Natural killer cell (primary cell): ENCODE measurements at places on chromosomes 3 and 15. TPM values are rescaled to one million over a fixed set of nuclear protein-coding genes. Genes with fewer than 3 reads are reported as not detected.
A peak's percentile ranks its signal among the peaks of the same experiment; 100 is the strongest.

DNA sequence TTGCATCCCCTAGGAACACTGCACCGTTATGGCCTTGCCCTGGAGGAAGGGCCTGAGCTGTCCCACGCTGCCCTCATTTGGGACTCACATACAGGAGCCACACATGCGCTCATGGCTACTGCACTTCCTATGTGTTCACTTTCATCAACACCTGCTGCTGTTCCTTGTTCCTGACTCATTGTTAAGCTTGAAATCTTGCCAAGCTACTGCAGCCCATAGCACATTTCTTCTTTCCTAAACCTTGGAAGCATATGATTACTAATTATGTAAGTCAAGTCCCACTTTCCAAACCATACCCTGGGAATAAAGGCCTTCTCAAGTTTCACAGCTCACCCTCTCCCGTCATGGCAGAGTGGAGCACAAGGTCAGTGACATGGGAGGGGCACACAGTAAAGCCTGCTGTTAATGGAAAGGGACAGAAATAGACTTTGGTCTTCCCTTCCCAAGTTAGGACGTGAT, 307.9 kb downstream of the CLSTN2 start:
- DNase-seq: no peak

GRCh38 chr3:156630081-156630772, 44.2 kb upstream of the TIPARP start:
- no peak for DNase-seq

- DNase-seq: peak; percentile 16
These were observed 75.7 kb downstream of the GAP43 start for GRCh38 chr3:115698851-115699591.

DNA sequence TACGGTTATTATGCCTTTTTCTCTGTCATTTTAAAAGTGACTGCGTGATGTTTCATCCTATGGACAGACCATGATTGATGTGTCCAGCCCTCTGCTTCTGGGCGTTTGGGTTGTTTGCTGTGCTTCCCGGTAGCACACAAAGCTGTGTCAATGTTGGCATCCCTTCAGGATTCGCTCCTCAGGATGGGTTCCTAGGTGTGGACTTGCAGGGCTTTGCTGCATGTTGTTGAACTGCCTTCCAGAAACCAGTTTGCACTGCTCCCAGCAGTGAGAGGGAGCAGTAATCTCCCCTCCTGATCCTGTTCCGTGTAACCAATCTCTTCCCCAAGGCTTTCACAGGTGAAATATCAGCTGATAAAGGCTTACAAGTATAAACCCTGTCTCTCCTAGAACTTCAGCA, 787 bp downstream of the TRPM1 start:
- no peak for DNase-seq

IL12A gene
- total RNA-seq: 3.3 TPM

DNA sequence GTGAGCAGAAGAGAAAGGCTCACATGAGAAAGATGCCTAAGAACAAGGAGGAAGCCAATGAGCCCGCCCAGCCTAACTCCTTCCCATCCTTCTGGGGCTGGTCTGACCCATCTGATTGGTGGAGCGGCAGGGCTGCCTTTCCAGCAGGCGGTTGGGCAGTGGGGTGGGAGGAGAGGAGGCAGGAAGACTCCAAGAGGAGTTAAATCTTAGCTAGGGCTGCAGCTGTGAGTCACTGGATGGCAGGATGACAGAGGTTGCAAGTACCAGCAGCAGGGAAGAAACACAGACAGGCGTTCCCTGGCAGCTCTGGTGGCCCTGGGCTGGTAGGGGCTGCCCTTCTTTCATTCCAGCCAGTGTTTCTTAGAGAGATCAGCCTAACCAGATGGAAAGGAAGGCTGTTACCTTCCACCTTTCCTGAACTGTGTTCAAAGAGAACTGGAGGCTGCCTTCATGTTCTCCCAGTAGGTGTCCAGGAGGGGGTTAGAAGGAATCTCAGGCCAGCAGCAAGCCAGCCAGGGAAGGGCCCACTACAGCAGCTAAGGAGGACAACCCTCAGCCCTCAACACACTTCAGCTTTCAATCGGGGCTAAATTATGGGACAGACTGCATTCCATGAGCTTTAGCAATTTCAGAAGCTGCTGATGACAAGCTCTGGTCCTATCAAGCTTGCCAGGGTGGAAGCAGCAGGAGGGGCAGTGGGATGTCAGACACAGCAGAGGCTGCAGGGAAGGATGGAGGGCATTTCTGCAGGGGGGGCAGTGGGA, 50.3 kb downstream of the CHSY1 start:
- DNase-seq: no peak

OR5H1 gene
- total RNA-seq: not detected

- DNase-seq: no peak
These were observed 16.6 kb downstream of the ANKRD28 start for GRCh38 chr3:15781131-15781530.

SRP14 gene
- 127 TPM for total RNA-seq

GRCh38 chr3:134453631-134454030, 32.2 kb downstream of the ANAPC13 start:
- DNase-seq: no peak

SETMAR gene
- total RNA-seq: 4.8 TPM

DNA sequence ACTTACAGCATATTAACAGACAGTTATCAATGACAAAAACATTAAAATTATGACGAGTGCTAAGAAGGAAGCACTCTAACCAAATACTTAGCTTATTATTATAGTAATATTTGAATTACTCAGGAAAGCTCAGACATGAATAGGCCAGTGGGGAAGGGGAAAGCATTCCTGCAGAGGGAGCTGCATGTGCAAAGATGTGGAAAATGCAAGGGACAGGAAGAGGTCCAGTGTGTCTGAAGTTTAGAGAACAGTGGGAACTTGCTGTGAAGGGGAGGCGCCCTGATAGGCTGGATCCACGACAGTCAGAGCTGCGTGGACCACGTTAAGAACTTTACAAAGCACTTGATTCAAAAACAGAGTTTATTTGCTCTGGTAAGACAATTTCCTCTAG, 1.2 kb upstream of the SPICE1 start:
- DNase-seq: peak; percentile 26

PIF1 gene
- total RNA-seq: 9.7 TPM

RASGRP1 gene
- 122 TPM for total RNA-seq

DNA sequence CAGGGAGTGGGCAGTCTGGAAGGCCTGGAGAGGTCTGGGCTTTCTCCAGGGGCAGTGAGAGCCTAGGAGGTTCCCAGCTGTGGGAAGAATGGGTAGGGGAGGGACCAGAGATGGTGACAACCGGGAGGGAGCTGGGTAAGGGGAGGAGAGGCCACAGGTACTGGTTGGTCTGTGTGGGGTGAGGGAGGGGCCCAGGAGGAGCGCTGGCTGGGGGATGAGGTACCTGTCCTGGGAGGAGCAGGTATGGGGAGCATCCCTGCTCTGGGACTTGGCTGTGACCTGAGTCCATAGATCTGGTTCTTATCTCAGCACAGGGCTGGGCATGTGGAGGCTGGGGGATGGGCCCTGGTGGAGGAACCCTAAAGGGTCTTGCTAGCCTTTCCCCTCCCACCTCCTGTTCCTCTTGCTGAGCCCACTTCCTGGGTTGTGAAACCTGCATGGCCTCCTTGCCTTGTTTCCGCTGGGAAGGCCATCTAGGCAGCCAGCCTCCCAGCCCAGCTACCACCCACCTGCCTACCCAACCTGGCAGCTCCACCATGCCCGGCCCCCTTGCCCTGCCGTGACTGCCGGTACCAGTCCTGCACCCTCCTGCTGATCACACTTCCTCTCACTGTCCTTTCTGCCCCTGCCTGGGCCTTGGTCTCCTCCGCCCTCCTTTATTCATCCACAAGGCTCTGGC, 11.0 kb downstream of the PRKCD start:
- DNase-seq: no peak

- no peak for DNase-seq
These were observed 39.6 kb downstream of the CCDC54 start for GRCh38 chr3:107416886-107417285.

DNA sequence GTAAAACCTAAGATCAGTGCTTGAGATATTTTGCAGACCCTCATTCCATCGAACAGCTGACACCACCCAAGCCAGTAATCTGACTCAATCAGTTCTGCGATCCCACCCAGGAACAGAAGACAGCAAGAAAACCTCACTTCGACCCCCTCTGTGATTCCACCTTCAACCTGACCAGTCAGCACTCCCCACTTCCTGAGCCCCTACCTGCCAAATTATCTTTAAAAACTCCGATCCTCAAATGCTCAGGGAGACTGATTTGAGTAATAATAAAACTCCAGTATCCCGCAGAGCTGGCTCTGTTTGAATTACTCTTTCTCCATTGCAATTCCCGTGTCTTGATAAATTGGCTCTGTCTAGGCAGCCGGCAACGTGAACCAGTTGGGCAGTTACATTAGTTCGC, 25.7 kb upstream of the CLDN16 start:
- DNase-seq: no peak

GRCh38 chr3:174618368-174619080, 240.6 kb upstream of the NAALADL2 start:
- no peak for DNase-seq

- no peak for DNase-seq
These were observed 14.0 kb downstream of the VGLL4 start for GRCh38 chr3:11629716-11630115.

DNA sequence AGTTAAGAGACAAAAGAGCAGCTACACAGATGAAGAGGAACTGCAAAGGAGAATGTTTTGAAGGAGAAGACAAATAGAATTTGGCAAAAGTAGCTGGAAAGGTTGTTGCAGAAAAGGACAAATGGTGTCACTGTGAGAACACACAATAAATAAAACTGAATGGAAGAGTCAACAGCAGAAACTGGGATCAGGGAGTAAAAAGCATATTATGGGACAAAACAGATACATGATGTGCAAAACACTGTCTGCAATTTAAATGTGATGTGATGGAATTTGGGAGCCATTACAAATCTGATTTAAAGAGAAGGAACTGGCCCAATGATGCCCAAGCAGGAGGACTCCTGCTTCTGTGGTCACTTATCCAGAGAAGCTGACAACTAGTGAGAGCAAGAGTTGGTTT, 46.1 kb downstream of the CD47 start:
- DNase-seq: no peak

DNA sequence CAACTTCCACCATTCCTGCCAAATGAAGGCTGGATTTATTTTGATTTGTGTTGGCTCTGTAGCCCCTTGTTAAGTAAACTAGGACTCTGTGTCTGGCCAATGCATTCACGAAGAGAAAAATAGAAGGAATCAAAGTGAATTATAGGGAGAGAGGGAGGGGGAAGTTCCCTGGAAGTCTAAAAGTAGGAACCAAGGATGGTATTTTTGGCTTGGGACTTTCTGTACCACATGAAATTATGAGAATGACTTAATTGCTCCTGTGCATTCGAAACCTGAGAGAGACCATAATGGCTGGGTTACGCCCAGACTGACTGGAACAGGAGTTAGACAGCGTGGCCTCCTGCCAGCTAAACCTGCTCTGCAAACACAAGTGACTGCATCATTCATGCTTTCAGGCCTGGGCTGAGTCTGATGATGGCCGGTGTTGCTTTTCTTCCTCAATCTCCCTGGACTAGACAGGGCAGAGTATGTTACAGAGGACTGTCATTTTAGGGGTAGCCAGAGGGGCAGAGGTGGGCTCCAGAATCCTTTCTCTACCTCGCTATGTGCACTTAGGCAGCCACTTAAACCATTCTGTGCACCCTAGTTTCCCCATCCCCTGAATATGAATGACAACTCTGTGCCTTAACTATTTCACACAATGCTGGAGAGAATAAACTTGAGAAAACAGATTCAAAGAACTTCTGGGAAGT, 58.9 kb downstream of the MYO1E start:
- no peak for DNase-seq

KCNMB3 gene
- total RNA-seq: 1.8 TPM

CDHR4 gene
- not detected for total RNA-seq

GRCh38 chr3:180698760-180699270, 19.5 kb upstream of the CCDC39 start:
- no peak for DNase-seq

DNA sequence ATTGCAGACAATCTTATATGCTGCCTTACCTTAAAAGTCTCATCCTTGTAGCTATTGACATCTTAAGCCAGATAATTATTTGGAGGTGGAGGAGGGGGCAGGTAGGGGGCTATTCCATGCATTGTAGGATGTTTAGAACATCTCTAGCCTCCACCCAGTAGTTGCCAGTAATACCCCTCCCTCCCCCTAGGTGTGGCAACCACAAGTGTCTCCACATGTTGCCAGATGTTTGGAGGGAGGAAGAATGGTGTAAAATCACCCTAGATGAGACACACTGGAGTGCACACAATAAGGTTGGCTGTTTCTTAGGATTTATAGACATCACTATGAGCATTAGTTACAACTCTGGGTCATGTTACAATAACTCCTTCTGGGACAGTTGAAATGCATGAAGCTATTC, 27.4 kb downstream of the GORASP1 start:
- DNase-seq: no peak

CLDN1 gene
- total RNA-seq: not detected

GRCh38 chr3:120163816-120164215, 69.6 kb upstream of the GSK3B start:
- no peak for DNase-seq

- no peak for DNase-seq
These were observed 158.6 kb upstream of the NR2F2 start for GRCh38 chr15:96171853-96172296.

GRCh38 chr3:159635047-159635641, 353.5 kb upstream of the IL12A start:
- no peak for DNase-seq

DNA sequence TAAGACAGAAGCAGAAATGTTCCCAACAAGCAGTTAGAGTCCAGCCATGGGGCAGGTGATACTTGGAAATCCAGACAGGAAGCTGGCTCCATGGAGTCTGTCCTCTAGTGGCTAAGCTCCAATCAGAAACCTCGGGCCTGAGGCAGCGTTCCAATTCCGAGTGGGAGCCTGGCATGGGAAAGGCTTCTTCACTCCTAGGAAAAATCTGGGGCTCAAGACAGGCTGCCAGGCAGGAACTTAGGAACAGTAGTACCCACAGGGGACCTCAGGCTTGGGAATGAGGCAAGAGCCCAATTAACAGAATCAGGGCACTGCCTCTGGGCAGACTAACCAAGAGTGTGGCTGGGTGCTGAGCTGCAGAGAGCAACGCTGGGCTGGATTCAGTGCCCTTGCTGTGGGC, 6.2 kb upstream of the ATP13A4 start:
- no peak for DNase-seq

DNA sequence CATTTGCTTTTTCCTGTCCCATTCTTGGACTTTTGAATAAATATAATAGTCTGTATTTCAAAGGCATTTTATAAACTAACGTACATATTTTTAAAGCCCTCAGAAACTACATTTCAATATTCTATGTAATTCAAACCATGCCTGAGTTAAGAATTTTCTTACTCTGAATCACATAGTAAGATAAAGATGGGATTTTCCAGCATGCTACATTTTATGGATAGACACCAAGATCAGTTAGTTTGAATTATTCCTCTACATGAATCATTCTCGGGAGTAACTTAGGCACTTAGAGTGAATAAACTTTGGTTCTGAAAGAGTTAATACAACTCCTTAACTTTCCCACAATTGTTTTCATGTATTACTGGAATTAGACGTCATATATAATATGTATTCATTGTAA, 713.3 kb upstream of the CBLB start:
- no peak for DNase-seq
